Activated CD4-positive, alpha-beta T cell treated with anti-CD3 and anti-CD28 coated beads, Interleukin-2, amount 10 ng/mL, durations not matched to agents 24 days and 14 days (primary cell): ENCODE measurements at places on chromosomes 4 and X.

GRCh38 chr4:12221031-12221430 is 792.3 kb upstream of the HS3ST1 start:
- no peak for DNase-seq

- no peak for DNase-seq
Measured at GRCh38 chrX:141468940-141469339, 115.6 kb downstream of the SPANXA1 start.

DNA sequence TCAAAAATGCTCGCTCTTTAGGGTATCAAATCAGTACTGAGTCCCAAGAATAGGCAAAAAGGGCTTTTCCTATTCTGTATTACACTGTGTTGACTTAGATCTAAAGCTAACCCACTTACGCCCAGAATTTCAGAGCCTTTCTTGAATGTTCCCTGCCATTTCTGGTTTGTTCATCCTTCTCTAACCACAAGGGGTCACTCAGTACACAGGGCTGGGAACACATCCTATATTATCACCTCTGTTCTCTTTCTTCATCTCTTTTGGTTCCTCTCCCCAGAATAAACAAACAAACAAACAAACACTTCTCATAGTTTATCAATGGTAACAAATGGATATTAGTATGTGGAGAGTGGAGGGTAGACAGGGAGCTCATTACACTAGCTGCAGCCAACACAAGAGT is 25.5 kb upstream of the MORC4 start:
- DNase-seq: peak; percentile 58

- no peak for DNase-seq
Measured at GRCh38 chr4:152850377-152850776, 70.6 kb downstream of the ARFIP1 start.

- no peak for DNase-seq
Measured at GRCh38 chrX:110045421-110045820, 42.5 kb downstream of the TMEM164 start.
